ENCODE measurements at places on chromosomes 5 and 9. TPM values are rescaled to one million over a fixed set of nuclear protein-coding genes. Genes with fewer than 3 reads are reported as not detected.
A peak's percentile ranks its signal among the peaks of the same experiment; 100 is the strongest.

DNA sequence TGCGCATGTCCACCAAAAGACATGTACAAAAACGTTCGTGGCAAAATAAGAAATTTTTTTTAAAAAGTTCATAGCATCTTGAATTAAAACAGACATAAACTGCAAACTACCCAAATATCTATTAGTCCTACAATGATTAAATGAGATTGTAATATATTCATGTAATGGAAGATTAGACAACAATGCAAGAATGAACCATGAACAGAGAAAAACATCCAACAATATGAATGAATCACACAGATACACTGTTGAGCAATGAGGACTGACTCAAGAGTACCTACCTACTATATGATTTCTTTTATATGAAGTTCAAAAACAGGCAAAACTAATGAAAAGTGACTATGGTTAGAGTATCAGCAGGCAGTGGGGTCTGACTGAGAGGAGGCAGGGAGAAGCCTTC lies 17.9 kb upstream of the CTNNAL1 start:
- DNase-seq: no peak
- H3K4me1 ChIP-seq: peaks cover 29% of the 10 kb centered on the region
- H3K27me3 ChIP-seq: no peaks in the 10 kb centered on the region

- H3K27ac ChIP-seq: no peak overlapping the region
- no peak overlapping the region for H3K4me3 ChIP-seq
- H3K36me3 ChIP-seq: no peaks in the 10 kb centered on the region
- no peaks in the 10 kb centered on the region for H3K27me3 ChIP-seq
Measured at GRCh38 chr5:98443881-98444280, 329.6 kb upstream of the RGMB start.

DNA sequence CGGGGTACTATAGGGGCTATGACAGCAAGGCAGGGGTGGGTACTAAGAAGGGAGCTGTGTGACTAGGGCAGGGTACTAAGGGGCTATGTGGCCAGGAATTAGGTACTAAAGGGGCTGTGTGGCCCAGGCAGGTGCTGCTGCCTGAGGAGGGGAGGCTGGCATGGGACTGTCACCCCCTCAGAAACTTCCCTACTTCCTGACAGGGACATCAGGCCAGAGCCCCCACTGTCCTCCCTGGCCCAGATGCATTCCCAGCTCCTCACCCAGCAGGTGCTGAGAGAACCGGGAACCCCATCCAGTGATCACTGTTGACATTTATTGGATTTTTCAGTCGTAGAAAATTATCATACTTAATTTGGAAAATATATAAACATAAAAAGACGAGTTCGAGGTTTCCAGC lies 26.6 kb downstream of the IRX2 start:
- H3K4me1 ChIP-seq: no peaks in the 10 kb centered on the region
- H3K4me3 ChIP-seq: no peak overlapping the region
- DNase-seq: peak; percentile 29
- no peak overlapping the region for H3K27ac ChIP-seq
- no peaks in the 10 kb centered on the region for H3K36me3 ChIP-seq

GRCh38 chr5:9212605-9213004 lies 333.3 kb downstream of the SEMA5A start:
- no peaks in the 10 kb centered on the region for H3K36me3 ChIP-seq
- H3K27me3 ChIP-seq: no peaks in the 10 kb centered on the region
- no peak overlapping the region for H3K4me3 ChIP-seq
- no peak for DNase-seq
- no peak overlapping the region for H3K27ac ChIP-seq
- no peaks in the 10 kb centered on the region for H3K4me1 ChIP-seq

MEIKIN gene
- total RNA-seq: not detected

GRCh38 chr9:82209797-82210470 lies 221.4 kb downstream of the SPATA31D1 start:
- DNase-seq: no peak
- no peak overlapping the region for H3K4me3 ChIP-seq
- no peaks in the 10 kb centered on the region for H3K27me3 ChIP-seq
- H3K36me3 ChIP-seq: no peaks in the 10 kb centered on the region
- no peak overlapping the region for H3K27ac ChIP-seq
- no peaks in the 10 kb centered on the region for H3K4me1 ChIP-seq

- no peaks in the 10 kb centered on the region for H3K27me3 ChIP-seq
- no peak overlapping the region for H3K4me3 ChIP-seq
- DNase-seq: no peak
Measured at GRCh38 chr9:12629067-12629466, 64.1 kb upstream of the TYRP1 start.

DNA sequence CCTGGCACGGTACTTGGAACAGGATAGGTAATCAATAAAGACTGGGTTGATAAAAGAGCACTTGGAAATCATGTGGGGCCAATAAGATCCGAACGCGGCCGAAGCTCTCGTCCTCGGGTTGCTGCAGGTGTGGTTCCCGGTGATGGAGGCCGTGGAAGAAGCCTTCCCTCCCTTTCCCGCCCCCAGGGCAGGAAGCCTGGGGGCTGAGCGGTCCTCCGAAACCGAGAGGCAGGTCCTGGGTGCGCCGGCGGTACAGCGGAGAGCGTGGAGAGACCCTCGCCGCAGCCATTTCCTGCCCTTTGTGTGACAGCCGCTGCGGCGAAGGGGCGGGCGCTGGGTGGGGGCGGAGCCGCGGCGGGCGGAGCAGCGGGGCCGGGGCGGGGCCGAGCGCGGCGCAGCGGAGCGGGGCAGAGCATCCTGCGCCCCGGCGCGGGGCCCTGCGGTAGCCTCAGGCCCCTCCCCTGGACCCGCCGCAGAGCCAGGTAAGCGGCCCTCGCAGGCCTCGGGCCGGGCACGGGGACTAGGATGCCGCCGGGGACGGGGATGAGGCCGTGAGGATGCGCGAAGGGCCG lies at the start of gene CYFIP2:
Gene CYFIP2, plus strand, starts transcription at position 410 of the 572 bp plus-strand sequence. CDS start 19,239 bp downstream, outside the sequence.
- H3K27ac ChIP-seq: peak within 1 kb of the TSS; percentile 34
- H3K4me1 ChIP-seq: peaks cover 13% of the 10 kb centered on the region
- no peaks in the 10 kb centered on the region for H3K36me3 ChIP-seq
- H3K27me3 ChIP-seq: no peaks in the 10 kb centered on the region
- DNase-seq: peak; percentile 68

GRCh38 chr9:124110307-124110915 lies 98.8 kb downstream of the LHX2 start:
- H3K36me3 ChIP-seq: no peaks in the 10 kb centered on the region
- no peaks in the 10 kb centered on the region for H3K27me3 ChIP-seq
- H3K4me1 ChIP-seq: no peaks in the 10 kb centered on the region
- DNase-seq: no peak
- no peak overlapping the region for H3K27ac ChIP-seq
- no peak overlapping the region for H3K4me3 ChIP-seq

- H3K4me3 ChIP-seq: no peak overlapping the region
- DNase-seq: no peak
- H3K36me3 ChIP-seq: no peaks in the 10 kb centered on the region
- no peak overlapping the region for H3K27ac ChIP-seq
- no peaks in the 10 kb centered on the region for H3K4me1 ChIP-seq
- H3K27me3 ChIP-seq: no peaks in the 10 kb centered on the region
Measured at GRCh38 chr5:81007637-81008027, 47.5 kb downstream of the RASGRF2 start.

DNA sequence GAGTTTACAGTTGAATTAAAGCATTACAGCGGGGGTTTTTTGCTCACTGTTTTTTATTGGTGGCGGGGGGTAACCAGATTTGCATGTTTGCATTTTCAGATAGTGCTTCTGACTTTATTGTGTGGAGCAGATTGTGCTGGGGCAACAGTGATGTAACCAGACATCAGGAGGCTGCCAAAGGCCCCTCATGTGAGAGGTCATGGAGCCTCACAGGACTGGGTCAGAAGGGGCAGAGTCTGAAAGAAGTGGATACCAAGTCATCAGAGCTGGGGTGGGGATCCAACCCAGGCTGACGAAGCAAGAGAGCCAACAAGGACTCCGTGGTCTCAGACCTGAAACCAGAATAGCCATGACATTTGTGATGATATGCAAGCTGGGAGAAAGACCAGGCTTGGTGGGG lies 259.4 kb upstream of the TAS2R1 start:
- DNase-seq: no peak
- no peak overlapping the region for H3K4me3 ChIP-seq
- H3K36me3 ChIP-seq: no peaks in the 10 kb centered on the region
- no peaks in the 10 kb centered on the region for H3K27me3 ChIP-seq
- H3K4me1 ChIP-seq: no peaks in the 10 kb centered on the region
- no peak overlapping the region for H3K27ac ChIP-seq

DNA sequence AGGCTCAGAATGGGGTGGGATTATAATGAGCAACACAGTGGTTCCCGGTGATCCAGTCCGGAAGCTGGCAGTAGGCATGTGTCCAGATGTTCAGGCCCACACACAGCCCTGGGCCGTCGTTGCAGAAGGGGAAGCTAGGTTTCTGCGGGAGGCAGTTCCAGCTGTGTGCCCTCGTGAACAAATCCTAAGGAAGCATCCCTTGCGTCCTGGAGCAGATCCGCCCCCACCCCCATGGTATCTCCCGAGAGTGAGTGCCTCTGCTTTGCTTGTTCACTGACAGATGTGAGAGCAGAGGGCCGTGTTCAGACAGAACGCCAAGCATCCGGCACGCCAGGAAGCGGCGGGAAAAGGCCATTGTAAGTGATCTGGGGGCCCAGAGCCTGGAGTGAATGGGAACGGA lies 104.8 kb downstream of the PDE6A start:
- H3K27me3 ChIP-seq: no peaks in the 10 kb centered on the region
- no peaks in the 10 kb centered on the region for H3K4me1 ChIP-seq
- H3K4me3 ChIP-seq: no peak overlapping the region
- no peak for DNase-seq
- H3K36me3 ChIP-seq: peaks cover 36% of the 10 kb centered on the region

GRCh38 chr9:129884220-129885017 lies 49.2 kb downstream of the USP20 start:
- H3K27me3 ChIP-seq: no peaks in the 10 kb centered on the region
- peak overlapping the region; percentile 26 for H3K4me3 ChIP-seq
- peaks cover 77% of the 10 kb centered on the region for H3K4me1 ChIP-seq
- DNase-seq: peak; percentile 94
- peak overlapping the region; percentile 86 for H3K27ac ChIP-seq

DNA sequence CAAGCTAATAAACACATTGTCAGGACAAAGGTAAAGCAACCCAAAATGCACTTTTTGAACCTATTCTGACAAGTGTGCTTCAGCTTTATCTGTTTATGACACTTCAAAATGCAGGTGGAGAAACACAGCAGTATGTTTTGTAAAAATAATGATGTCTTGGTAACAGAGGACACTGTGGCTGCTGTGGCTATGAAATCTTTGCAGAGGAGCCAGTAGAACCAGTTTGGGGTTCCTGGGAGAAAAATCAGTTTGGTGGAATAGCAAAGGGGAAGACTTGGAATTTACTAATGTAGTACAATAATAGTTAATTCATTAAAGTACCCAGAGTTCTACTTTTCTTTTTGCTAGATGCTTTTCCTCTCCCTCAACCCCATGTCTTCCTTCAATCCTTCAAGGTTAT lies 40.6 kb downstream of the SIL1 start:
- no peak for DNase-seq
- H3K36me3 ChIP-seq: no peaks in the 10 kb centered on the region
- no peaks in the 10 kb centered on the region for H3K27me3 ChIP-seq

SLCO6A1 gene
- total RNA-seq: not detected

GRCh38 chr9:114629563-114630090 lies 18.5 kb downstream of the TMEM268 start:
- no peak for DNase-seq
- no peaks in the 10 kb centered on the region for H3K27me3 ChIP-seq

DNA sequence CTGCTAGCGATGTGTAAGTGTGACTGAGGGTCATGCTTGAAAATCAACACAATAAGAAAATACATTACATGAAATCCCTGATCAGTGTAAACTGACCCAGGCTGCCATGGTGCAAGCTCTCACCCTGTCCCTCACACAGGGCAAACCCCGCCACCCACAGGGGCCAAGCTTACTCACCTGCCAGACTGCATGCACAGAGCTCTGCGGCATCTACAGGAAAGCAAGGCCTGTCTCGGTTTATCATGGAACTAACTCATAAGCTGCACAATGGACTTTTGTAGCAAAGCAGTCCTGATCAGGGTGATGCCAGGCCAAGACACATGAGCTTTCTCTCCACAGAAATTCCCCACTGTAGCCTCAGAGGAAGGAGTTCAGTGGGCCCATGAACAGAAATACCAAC lies 9.7 kb downstream of the IPPK start:
- no peak for DNase-seq
- H3K36me3 ChIP-seq: no peaks in the 10 kb centered on the region
- no peaks in the 10 kb centered on the region for H3K27me3 ChIP-seq
- H3K4me1 ChIP-seq: peaks cover 4% of the 10 kb centered on the region

DNA sequence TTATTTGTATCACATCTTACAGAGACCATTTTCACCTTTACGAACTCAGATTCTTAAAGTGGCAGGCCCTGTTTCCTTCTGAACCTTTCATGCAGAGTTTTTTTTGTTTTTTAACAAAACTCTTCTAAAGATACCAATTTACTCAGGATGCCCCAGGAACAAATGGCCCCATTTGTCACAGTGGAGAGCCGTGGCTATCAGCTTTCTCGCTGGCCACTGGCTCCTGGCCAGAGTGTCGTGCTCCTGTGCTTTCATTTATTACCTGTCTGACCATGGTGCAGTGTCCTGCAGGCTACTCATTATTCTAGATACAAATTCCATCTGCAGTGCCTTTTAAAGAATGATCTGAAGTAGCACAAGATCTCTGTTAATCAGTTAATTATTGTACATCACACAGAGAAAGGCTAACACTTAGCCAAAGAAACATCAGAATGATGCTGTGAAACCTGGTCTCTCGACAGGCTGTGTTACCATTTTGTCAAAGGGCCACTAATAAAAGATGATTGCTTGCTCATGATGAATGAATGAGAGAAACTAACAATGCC lies 27.8 kb downstream of the ADRA1B start:
- no peak overlapping the region for H3K4me3 ChIP-seq
- H3K4me1 ChIP-seq: no peaks in the 10 kb centered on the region
- DNase-seq: no peak
- H3K27ac ChIP-seq: no peak overlapping the region
- no peaks in the 10 kb centered on the region for H3K36me3 ChIP-seq

DNA sequence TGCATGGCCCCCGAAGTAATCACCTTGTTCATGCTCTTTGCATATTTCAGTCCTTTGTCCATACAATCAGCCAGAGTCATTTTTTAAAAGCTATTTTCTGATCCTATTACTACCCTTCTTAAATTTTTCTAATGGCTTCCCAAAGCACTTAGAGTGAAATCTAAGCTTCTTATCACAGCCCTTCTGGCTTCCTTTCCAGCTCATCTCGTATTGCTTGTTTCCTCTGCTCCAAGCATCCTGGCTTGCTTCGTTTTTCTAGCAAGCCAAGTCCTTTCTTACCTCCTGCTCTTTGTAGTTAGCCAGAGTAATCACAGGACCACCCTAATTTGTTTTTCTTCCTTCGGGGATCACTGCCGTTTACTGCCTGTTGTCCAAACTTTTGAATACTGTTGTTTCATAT lies 453.3 kb downstream of the KIF4B start:
- H3K27me3 ChIP-seq: no peaks in the 10 kb centered on the region
- H3K4me1 ChIP-seq: no peaks in the 10 kb centered on the region
- no peak overlapping the region for H3K4me3 ChIP-seq
- no peaks in the 10 kb centered on the region for H3K36me3 ChIP-seq
- no peak overlapping the region for H3K27ac ChIP-seq

TRIM32 gene
- 16.1 TPM for total RNA-seq

SV2C gene
- total RNA-seq: 0.33 TPM

DNA sequence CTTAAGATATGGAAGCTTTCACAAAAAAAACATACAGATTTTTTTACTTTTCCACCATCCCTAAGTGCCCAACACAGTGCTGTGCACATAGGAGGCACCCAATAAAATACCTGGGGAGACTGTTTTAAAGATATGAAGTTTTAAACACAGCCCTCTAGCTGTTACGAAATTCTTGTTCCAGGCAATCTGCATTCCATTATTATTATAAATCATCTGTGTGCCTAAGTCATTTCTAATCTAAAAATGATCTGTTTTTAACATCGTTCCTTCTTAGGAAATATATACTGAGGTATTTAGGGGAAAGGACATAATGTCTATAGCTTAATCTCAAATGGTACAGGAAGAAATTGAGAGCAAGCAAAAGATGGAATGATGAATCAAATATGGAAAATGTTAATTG lies 32.7 kb upstream of the ISCA1 start:
- H3K27me3 ChIP-seq: no peaks in the 10 kb centered on the region
- H3K27ac ChIP-seq: no peak overlapping the region
- no peak overlapping the region for H3K4me3 ChIP-seq
- no peaks in the 10 kb centered on the region for H3K4me1 ChIP-seq

Measured in sigmoid colon (tissue), 7 donors.